ENCODE measurements at places on chromosomes 16 and 17. TPM values are rescaled to one million over a fixed set of nuclear protein-coding genes. Genes with fewer than 3 reads are reported as not detected.

SKAP1 gene
- total RNA-seq, result 3.6 TPM

KRT28 gene
- not detected for total RNA-seq

PRSS33 gene
- total RNA-seq, result not detected

CCL3 gene
- 1.3 TPM for total RNA-seq

NAGS gene
- total RNA-seq, result 15.7 TPM

DNA sequence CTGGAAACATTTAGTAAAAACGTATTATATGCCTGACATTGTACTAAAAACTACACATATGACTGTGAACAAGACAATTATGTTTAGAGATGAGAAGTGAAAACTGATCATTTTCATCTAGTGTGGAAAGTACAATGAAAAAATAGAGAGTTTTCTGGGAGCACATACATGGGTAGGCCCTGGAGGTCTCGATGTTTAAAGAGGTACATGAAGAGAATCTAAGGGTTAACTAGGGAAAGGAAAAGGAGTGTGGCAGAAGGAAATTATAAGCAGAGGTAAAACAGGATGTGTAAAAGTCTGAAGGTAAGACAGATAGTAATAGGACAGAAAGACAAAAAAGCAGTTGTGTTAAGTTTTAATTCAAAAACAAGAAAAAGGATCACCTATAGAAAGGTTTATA, 113.7 kb downstream of the USP32 start:
- DNase-seq, result no peak

GRCh38 chr17:21524211-21524591, 148.0 kb downstream of the KCNJ12 start:
- no peak for DNase-seq

DNA sequence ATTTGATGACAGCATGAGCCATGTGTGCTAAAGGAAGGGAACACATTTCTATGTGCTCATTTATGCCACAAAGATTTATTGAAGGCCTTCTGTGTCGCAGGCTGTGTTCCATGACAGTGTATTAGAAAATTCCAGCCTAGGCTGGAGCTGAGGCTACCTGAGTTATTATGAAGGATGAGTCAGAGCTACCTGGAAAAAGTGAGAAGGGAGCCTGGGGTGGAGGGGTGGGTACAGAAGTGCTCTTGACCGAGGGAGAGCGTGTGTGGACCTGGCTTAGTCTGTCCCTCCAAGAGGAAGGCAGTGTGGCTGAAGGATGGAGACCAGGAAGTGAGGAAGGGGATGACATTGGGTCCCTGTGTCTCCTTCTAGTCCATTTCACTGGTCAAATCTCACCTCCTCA, 98.3 kb downstream of the N4BP1 start:
- DNase-seq, result no peak

DNA sequence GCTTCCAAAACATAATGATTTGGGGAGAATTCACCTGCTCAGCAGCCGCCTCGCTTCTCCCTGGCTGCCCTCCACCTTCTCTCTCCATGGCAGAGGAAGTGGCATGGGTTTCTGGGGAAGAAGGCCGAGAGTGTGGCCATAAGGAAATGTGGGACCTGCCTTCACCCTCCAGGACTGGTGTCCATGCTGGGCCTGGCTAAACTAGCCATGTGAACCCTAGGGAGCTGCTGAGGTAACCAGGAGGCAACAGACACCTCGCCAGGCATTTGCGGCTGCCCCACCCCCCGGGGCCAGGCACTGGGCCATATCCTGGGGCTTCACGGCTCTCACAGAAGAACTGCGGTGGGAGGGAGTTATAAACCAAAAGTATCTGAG, 9.9 kb upstream of the CMTM4 start:
- no peak for DNase-seq

- DNase-seq, result no peak
Measured at GRCh38 chr16:56615353-56615752, 7.0 kb downstream of the MT2A start.

DNA sequence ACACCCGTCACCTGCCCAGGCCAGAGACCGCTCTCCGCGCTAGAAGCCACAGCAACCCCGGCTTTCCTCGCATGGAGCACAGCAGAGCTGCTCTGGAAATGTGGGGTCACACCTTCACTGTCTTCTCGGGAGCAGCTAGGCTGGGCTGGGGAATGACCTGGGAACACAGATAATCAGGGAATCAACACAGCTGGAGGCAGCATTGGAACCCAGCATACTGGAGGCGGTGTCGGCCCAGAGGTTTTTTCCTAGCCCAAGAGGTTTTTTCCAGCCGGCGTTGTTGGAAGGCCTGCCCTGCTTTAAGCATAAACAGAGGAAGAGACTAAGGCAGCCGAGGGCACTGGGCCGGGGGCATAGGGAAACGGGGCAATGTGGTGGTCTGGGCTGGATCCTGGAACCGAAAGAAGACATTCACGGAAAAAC, 791 bp upstream of the PLD6 start:
- DNase-seq, result no peak

DNA sequence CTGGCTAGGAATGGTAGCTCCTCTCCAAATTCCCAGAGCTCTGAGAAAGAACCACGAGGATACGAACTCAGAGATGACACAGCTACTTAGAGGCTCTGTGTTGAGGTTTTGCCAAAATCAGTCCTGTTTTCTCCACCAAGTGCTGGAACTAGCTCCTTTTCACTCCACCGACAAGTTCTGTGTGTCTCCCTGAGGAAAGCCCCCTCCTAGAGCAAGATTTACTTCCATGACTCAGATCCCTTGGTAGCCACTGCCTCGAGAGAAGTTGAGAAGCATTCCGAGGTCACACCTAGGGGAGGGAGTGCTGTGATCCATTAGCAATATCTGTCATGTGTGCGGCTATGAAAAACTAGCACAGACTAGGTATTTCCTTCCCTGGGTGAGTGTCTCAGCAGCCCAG, 30.6 kb downstream of the IL21R start:
- DNase-seq, result peak; percentile 65

DNA sequence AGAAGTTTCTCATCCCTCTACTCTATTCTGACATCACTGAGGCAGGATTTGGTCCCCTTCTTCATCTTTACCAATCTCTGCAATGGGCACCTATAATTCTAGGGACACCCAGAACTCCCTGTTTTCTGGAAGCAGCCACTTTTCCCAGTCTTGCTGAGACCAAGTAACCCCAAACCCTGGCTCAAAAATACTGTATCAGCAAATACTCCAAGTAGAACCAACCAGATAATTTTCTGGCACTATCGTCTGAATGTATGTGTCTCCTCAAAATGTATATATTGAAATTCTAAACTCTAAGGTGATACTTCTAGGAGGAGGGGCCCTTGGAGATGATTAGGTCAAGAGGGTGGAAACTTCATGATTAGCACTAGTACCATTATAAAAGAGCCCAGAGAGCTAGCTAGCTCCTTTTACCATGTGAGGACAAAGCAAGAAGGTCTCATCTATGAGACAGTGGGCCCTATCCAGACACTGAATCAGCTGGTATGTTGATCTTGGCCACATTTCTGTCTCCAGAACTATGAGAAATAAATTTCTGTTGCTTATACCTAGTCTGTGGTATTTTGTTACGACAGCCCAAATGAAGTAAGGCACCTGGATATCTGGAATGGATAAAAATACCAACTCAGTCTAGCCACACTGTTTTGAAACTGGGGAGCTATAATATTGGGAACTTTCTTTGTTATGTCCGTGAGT, 464.4 kb downstream of the CDH11 start:
- DNase-seq, result peak; percentile 5

GRCh38 chr17:32819787-32820186, 57.1 kb downstream of the MYO1D start:
- no peak for DNase-seq

- no peak for DNase-seq
Measured at GRCh38 chr17:76996741-76997694, 128.8 kb downstream of the MGAT5B start.

GRCh38 chr17:21286066-21286770, 1.7 kb downstream of the MAP2K3 start:
- peak; percentile 96 for DNase-seq

GRCh38 chr17:17200311-17200710, 5.8 kb downstream of the PLD6 start:
- DNase-seq, result no peak

- no peak for DNase-seq
Measured at GRCh38 chr17:27915709-27916108, 22.5 kb upstream of the LYRM9 start.

DNA sequence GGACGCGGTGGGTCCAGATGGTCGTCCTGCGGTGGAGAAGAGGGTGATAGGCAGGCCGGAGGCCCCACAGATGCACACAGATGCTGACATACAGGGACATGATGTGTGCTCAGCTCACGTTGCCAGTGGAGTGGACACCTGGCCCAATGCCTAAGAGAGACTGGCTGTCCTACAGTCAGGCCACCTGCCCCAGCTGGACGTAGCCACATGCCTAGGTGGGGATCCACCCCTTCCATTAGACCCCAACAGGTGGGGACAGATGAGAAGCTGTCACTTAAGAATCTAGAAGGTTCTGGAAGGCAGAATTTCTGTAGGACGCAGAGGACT, 117.6 kb upstream of the ZNF750 start:
- no peak for DNase-seq

DNA sequence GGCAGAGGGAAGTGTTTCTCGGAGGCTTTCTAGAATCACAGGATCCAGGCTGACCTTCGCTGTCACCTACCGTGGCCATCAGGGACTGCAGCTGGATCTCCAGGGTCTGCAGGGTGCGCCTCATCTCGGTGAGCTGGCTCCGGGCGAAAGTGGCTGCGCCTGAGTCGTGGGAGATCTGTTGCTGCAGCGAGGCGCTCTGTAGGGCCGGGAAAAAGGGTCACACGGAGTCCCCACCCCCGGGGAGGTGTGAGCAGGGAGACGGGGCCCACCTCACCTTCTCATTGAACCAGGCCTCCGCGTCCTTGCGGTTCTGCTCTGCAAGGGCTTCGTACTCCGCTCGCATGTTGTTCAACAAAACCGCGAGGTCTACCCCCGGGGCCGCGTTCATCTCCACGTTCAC, 2.9 kb downstream of the KRT28 start:
- DNase-seq, result no peak

GRCh38 chr17:75685499-75685898, 18.4 kb downstream of the SAP30BP start:
- no peak for DNase-seq

GRCh38 chr17:32104158-32104557, 38.1 kb upstream of the RHOT1 start:
- no peak for DNase-seq

- DNase-seq, result no peak
Measured at GRCh38 chr17:55763856-55764255, 13.0 kb downstream of the PCTP start.

DNA sequence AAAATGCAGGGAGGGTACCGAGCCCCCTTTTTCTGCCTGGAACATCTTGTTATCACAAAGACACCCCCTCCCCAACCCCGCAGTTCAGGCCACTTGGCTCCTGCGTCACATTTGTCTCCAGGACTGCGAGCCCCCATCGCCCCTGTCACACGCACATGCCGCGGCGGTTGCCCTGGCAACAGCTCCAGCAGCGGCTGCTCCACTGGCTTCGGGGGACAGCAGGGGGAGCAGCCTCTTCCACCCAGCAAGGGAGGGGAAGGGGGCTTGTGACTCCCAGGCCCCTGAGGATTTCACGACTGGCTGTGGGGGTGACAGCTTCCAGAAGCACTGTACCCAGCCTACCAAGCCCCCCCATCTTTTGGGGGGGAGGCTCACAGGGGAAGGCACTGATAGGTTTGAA, 2.6 kb downstream of the BAIAP3 start:
- DNase-seq, result no peak

DNA sequence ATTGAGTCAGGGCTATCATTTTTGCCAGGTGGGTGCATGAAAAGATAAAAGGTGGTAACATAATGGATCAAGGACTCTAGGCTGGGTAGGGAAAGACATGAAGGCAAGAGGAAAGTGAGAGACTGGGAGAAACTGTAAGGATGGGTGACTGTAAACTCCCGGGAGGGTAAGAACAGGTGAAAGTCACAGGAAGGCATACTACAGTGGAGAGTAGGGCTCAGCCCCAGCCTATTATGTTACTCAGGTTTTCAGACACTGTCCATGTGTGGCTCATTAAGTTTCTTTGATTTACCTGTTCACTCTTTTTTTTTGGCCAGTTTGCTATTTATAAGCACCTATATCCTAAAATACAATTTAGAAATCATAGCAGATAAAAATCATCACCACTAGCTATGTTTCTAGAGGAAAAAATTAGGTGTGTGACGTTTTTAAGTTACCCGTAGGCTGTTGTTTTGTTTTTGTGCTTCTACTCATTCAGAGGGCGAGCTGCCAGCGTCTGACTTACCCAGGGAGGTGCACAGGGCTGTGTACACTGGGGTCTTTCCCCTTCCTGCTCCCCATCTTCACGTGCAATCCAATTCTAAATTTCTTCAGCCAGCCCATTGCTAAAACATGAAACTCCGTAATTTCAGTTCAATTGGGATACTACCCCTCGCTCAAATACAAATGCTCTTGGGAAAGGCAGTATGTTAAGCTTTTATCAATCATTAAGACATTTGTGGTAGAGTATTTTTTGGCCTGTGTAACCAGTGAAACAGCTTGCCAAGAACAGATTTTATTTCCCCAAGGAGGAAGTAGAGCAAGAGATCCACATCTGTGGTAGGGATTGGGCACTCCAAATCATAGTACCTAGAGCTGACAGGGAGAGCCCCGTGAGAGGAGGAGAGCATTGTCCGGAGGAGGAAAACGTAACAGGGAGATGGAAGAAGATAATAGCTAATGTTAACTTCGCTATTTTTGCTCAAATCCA, 21.7 kb upstream of the VWA3A start:
- DNase-seq, result no peak

DNA sequence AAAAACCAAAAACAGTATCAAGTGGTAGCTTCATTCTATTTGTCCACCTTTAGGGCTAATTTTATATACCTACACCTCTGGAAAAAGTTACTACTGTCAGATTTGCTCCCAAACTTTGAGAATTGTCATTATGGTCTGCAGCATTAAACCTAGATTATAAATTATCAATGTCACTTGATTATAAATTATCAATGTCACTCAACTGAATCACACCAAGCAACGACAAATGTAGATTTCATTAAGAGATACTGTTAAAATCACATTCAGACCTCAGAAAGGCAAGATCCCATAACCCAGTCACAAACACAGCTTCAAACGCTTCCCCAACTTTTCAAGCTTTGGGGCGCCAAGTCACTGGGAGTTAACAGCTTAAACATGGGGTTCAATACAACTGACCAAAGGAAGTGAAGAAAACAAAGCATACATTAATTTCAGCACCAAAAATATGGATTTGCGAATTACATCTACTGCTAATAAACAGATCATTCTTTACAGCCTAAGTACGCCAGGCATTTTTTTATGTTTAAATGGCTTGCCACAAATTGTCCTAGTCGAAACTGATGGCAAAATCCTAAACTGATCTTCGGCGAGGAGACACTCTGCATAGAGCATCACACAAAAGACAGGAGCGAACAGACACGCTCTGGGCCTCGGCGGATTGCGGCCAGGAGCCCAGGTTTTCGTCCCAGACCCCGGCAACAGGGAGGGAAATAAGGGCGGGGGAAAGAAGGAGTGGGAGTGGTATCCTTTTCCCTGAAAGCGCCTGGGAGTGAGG, 981 bp downstream of the GLG1 start:
- DNase-seq, result no peak
